ENCODE measurements at places on chromosomes 6 and 20.

- DNase-seq: no peak
Measured at GRCh38 chr6:138229663-138230179, 11.4 kb upstream of the PBOV1 start.

DNA sequence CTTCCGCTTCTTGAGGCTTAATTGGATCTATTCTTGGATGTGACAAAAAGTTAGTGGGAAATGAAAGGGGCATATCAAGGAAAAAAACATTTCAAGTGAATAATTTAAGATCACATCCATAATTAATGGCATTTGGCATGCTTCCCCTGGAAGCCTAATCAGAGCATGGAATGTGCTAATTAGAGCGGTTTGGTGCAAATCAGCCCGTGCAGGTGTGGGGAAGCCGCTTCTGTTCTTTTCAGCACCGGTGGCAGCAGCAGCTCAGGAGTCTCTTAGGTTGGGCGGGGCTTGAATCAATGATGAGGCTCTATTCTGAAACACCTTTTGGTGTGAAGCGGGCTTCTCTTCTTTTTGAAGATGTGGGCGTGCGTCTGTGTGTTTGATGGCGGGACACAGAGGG is 301.2 kb downstream of the LRFN2 start:
- DNase-seq: no peak

DNA sequence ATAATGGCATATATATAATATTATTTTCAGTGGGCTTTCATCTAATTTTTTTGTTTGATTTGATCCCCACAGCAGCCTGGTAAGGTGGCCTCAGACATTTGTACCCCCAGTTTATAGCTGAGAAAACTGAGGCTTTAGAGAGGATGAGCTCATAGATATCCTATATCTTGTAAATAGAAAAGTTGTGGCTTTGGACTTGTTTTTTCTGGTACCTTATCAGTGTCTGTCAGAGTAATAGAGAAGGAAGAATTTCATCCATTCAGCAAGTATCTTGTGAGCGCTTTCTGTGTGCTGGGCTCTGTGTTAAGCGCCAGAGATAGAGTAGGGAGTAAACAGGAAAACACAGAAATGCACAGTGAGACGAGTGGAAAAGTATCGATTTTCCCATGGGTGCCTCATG is 27.9 kb downstream of the TAF11 start:
- no peak for DNase-seq

- no peak for DNase-seq
Measured at GRCh38 chr6:40528051-40528450, 59.1 kb downstream of the LRFN2 start.

- DNase-seq: no peak
Measured at GRCh38 chr20:53901064-53901463, 169.3 kb downstream of the BCAS1 start.

DNA sequence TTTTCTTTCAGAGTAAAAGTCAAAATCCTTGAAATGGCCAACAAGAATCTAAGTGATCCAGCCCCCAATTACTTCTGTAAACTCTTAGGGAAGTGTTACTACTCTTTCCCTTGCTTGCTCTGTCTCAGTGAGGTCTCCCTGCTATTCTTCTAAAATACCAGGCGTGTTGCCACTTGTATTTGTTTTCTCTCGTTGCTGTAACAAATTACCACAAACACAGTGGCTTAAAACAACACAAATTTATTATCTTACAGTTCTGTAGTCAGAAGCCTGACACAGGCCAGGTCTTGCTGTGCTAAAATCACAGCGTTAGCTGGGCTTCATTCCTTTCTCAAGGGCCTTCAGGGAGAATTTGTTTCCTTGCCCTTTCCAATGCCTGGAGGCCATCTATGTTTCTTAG is 59.9 kb downstream of the HECA start:
- no peak for DNase-seq

GRCh38 chr6:139019722-139020121 is 8.8 kb upstream of the ABRACL start:
- DNase-seq: no peak

DNA sequence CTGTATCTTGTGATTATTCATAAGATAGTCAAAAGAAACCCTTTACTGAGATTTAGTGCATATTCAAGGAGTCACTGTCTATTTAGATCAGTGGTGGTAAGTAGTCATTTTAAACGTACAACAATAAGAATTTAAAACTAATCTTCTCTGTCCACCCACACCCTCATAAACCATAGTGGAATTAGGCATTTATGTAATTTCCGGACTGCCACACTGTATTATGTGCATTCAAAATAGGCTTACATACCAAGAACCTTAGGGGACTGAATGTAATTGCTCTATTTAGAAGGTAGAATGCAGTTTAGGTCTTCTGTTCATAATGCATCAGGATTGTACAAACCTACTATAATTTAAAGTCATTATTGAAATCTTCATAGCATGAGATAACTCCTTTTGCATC is 685.4 kb downstream of the TENT5A start:
- DNase-seq: no peak

- DNase-seq: no peak
Measured at GRCh38 chr20:4018023-4018748, 2.8 kb upstream of the RNF24 start.

DNA sequence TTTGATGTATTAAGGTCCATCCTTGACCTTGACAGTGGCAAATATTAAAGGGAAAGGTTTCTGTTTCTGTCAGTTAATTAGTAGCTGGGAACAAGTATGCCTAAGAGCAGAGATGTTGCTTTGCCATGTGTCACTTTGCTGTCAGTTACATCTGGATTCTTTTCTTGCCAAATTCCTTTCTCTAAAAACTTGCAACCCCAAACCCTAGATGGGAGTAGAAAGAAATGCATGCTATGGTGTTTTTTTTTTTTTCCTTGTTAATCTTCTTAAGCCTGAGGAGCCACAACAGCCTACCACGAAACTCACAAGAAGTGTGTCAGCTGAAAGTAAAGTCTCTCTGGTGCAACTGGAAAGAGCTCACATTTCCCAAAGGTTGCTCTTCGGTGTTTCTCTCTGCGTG is 18.0 kb upstream of the CLDN20 start:
- peak; percentile 27 for DNase-seq

GRCh38 chr20:23441850-23442313 is 2.4 kb downstream of the CSTL1 start:
- peak; percentile 80 for DNase-seq

- DNase-seq: peak; percentile 42
Measured at GRCh38 chr20:44074252-44075151, 112.5 kb downstream of the JPH2 start.

GRCh38 chr6:125804264-125804663 is 13.5 kb downstream of the NCOA7 start:
- DNase-seq: no peak

GRCh38 chr6:22804620-22805261 is 235.4 kb downstream of the HDGFL1 start:
- DNase-seq: no peak

- DNase-seq: no peak
Measured at GRCh38 chr6:27879837-27880236, 32.4 kb downstream of the OR2B2 start.

DNA sequence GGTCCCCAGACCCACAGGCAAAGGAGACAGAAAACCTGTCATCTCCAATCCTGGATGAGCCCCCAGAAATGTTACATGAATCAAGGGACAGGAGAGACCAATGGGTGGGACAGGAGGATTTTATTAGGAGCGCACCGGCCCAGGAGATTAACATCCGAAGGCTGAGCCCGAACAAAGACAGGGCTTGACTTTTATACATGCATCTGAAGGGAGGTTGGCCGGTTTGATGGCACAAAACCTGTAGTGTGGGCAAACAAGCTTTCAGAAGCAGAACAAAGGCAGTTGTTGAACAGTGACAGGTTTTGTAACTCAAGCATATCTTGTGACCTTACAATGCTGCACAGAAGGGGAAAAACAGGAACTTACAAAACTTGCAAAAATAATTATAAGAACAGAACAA is 83.9 kb upstream of the GPR6 start:
- no peak for DNase-seq

DNA sequence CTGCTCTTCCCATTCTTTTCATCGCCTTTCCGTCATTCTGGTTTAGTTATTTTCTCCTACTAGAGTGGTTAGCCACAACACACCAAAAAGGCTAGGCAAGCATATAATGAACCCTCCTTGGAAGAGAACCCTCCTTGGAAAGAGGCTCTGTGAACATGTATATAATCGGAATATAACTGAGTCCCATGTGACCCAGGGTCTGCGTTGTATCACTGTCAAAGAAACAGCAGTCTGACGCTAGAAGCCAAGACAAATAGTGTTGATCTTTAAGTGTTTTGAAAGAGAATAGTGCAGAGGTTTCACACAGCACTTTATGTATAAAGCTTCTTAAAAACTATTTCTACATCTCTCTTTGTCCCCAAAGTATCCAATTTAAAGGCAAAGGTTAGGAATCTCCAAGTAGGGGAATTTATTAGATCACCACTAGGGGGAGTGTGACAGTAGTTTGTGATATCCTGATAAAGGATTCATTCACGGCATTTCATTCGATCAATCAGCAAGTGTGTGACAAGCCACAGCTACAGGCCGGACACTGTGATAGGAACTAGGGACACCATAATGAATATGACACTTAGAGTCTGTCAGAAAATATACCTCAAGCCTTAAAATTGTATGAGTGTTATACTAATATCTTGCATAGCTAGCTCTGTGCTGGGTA is 395.3 kb downstream of the CD109 start:
- no peak for DNase-seq

GRCh38 chr20:23823621-23824324 is 2.8 kb downstream of the CST2 start:
- DNase-seq: no peak

DNA sequence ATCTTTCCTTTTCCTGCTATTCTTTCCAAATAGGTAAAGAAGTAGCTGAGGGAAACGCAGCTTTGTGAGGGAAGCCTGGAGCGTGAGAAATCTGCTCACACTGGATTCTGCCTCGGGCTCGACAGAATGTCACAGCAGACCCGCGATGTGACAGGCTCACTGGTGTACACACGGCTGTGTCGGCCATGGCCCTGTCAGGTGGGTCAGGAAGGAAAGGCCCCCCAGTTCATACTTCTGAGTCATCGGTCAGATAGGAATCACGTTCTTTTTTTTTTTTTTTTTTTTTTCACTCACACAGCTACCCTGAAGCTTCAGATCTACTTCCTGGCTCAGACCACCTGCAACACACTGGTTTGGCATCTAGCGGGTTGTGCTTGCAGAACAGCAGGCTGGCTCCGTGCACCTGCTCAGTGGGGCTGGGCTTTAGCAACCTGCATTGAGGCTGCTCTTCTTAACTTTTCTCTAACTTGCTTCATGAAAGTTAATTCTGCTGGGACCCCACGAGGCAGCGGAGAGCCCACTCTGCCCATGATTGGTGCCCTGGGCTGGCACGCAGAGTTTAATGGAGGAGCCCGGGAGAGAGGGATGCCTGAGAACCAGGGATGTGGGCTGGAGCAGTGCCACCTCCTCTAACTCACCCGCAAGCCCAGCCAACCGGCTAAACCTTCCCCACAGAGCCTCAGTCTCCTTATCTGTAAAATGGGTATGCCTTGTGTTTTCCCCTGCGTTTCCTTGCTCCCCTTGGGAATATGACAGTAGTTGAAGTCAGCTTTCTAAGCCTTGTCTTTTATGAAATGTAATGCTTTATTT is 61.5 kb upstream of the FNDC1 start:
- DNase-seq: no peak

DNA sequence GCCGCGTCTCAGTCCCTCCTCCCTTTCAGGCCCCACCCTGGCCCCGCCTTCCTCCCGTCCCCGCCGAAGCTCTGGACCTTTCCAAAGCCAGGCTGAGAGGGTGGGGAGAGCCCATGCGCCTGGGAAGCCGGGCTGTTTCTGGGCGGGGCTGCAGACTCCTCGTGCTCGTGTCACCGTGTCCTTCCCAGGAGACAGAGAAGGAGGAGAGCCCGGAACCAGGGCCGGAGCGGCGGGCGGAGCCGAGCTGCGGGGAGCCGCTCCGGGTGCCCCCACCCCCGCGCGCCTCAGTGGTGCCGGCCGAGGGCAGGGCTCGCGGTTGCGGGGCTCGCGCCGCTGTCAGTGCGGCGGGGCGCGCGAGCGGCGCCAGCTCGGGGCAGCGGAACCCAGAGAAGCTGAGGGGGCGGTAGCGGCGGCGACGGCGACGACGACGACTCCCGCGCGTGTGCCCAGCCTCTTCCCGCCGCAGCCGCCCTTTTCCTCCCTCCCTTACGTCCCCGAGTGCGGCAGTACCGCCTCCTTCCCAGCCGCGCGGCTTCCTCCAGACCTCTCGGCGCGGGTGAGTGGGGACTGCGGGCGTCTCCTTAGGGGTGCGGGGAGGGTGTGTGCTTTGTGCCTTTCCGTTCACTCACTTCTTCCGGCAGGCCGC is at the start of gene RALY:
TSS of gene RALY (plus strand) at position 336 of the 646 bp plus-strand sequence. CDS start 78,164 bp downstream, outside the sequence.
- peak; percentile 97 for DNase-seq

DNA sequence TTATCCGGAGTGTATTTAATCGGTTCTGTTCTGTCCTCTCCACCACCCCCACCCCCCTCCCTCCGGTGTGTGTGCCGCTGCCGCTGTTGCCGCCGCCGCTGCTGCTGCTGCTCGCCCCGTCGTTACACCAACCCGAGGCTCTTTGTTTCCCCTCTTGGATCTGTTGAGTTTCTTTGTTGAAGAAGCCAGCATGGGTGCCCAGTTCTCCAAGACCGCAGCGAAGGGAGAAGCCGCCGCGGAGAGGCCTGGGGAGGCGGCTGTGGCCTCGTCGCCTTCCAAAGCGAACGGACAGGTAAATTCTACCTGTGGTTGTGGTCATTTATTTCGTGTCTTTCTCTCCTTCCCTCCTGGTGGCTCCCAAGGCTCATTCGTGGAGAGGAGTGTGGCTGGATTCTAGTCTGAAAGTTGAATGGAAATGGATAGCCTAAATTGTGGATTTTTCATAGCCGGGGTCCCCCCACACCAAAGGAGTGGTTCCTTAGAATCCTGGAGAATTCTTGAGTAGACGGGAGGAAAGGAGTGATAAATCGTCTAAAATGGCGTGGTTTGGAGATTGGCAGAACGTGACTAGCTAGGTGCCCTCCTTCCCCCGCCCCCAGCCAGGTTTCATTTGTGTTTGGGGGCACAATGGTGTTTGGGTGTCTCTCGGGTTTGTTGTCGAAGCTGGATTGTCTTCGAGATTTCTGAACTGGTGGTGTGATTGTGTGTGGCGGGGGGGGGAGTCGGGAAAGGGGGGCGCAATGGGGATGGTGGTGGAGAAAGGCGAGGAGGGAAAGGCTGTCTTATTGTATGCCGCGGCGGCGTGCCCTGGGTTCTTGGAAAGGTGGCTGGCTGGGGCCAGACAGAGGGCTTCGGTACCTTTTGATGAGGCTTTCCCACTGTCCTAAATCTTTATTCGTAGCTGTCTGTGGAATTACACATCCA is 673 bp downstream of the MARCKS start:
- peak; percentile 70 for DNase-seq

- DNase-seq: no peak
Measured at GRCh38 chr6:20238688-20239587, 26.7 kb upstream of the MBOAT1 start.

GRCh38 chr6:52010145-52010544 is 77.3 kb downstream of the PKHD1 start:
- no peak for DNase-seq

- no peak for DNase-seq
Measured at GRCh38 chr6:151131324-151132007, 108.3 kb upstream of the AKAP12 start.

GRCh38 chr6:39282774-39283173 is 31.4 kb downstream of the KCNK17 start:
- no peak for DNase-seq

Data from hepatic stellate cell (primary cell).